Stimulated activated CD4-positive, alpha-beta T cell treated with anti-CD3 and anti-CD28 coated beads, Interleukin-4, amount 100 ng/mL, for 4 hours (primary cell): ENCODE measurements at places on chromosomes 5 and 9.

- DNase-seq, result no peak
Observed at GRCh38 chr5:5675511-5675910, 253.0 kb downstream of the ICE1 start.

DNA sequence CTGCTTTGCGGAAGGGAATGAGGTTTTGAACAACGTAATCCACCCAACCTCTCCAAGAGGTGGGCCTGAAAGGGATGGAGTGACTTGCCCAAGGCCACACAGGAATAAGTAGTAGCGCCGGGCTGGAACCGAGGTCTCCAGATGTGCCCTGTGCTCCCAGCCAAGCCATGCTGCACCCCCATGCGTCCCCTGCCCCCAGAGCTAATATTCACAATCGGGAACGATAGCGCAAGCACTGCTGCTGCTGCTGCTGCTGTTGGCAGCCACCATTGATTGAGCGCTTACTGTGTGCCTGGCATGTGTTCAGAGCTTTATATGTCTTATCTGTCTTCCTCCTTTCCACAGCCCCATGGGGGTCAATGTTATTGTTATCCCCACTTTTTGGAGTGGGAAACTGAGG is 43.9 kb downstream of the AMBP start:
- DNase-seq, result no peak

- no peak for DNase-seq
Observed at GRCh38 chr5:41253109-41253508, 39.8 kb upstream of the C6 start.

DNA sequence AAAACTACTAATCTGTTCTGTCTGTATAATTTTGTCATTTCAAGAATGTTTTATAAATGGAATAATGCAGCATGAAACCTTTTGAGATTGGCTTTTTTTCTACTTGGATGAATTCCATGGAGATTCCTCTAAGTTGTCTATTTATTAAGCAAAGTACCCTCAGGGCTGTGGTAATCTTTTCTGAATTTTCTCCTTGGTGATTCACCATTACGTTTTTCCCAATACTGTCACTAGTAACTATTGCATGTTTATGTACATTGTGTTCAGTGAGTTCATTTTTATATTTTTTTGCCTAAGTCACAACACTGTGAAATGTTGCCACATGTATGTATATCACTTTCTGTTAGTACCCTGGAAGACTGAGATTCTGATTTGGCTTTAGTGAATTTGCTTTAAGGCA is 177.0 kb upstream of the GRIN3A start:
- no peak for DNase-seq

DNA sequence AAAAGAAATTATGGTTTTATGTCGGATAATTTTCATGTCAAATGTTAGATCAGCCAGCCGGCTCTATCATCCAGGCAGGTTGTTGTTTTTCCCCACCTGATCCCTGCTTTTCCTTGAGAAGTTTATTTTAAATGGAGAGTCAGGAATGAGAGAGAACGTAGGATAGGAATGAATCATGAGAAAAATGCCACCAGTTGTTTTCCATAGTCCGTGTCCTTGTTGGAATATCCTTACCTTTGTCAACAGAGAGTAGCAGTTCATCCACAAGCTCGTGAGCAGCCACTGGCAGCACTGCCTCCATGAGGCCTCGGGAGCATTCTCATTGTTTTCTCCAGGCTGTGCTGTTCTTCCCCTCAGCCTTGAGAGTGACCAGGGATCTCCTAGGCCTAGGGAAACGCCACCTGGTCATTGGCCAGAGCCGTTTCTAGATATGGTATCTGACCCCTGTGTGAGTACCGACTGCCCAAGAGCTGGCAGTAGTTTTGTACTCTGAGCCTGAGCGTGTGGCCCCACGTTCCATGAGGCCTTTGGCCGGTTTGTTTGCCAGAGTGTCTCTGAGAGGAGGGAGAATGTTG is 293.3 kb downstream of the FANCC start:
- no peak for DNase-seq

GRCh38 chr5:14720236-14720923 is 55.9 kb downstream of the OTULIN start:
- DNase-seq, result no peak

DNA sequence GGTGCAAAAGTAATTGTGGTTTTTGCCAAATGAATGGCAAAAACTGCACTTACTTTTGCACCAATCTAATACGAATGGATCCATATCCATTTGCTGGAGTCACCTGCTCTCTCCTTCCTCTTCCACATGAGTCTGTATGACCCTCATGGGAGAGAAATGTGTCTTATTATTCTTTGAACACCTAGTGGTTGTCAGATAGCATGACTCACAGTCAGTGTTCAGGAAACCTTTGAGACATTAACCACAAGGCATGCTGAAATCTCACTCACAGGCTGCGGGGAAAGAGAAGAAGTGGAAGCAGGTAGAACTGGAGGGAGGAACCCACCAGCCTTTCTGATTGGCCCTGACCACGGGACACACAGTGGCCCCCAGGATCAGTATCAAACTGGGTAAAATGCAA is 222.8 kb upstream of the KLF4 start:
- DNase-seq, result no peak

GRCh38 chr9:4333231-4333740 is 33.4 kb upstream of the GLIS3 start:
- DNase-seq, result no peak

GRCh38 chr9:98341157-98342097 is 86.0 kb upstream of the TBC1D2 start:
- no peak for DNase-seq

DNA sequence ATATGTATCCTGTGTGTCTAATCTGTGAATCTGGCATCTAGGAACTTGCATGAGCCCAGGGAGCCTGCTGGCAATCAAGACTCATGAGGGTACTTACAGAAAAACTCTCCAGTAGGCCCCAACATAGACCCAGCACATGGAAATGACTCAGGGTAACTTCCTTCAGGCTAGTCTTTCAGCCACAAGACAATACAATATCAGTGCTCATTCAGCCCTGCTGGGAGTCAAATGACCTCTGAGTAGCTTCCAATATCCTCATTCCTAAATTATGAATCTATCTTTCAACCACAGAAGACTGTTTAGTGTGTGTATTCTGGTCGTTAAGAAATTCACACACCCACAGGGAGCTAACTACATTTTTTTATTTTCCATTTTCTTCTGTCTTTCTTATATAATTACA is 1273.0 kb downstream of the EFNA5 start:
- no peak for DNase-seq

- no peak for DNase-seq
Observed at GRCh38 chr9:98380065-98380681, 124.7 kb upstream of the TBC1D2 start.

GRCh38 chr9:73565833-73566465 is 414.3 kb downstream of the ANXA1 start:
- DNase-seq, result no peak

- no peak for DNase-seq
Observed at GRCh38 chr9:97474372-97474925, 27.0 kb upstream of the TMOD1 start.

GRCh38 chr9:124480621-124480981 is 26.6 kb downstream of the NR5A1 start:
- no peak for DNase-seq

GRCh38 chr5:120994112-120994511 is 530.0 kb downstream of the PRR16 start:
- no peak for DNase-seq

- no peak for DNase-seq
Observed at GRCh38 chr9:110672873-110673510, 4.4 kb downstream of the MUSK start.

GRCh38 chr5:118906947-118907346 is 81.4 kb downstream of the DTWD2 start:
- DNase-seq, result no peak

DNA sequence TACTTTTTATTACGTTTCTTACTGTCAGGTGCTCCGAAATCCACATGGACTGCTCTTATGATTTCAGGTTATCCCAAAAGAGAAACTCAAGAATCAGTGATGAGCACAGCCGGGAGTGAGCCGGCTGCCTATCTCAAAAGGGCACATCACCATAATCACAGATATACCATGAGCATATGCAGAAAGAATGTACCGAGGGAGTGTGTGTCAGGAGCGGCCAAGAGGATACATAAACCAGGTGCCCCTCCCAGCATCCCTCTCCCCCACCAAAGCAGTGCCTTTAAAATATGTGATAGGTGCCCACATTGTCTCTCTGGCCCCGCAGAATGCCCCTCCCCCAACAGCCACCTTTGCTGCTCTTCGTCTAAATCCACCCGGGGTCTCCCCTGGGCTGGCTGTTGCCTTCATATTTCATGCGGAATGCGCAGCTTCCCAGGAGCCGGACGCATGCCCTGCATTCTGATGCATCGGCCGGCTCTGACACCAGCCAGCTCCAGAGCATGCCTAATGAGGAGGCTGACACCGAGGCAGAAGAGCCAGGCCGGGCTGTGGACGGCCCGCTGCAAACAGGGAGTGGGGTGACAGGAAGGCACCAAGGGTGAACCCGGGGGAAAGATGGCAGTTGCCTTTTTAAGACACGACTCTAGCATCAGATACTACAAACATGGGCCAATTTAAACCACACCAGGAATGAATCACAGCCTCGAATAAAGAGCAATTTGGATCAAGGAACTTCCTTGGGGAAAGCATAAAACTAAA is 652.3 kb downstream of the BNC2 start:
- DNase-seq, result no peak

- no peak for DNase-seq
Observed at GRCh38 chr5:131615957-131616356, 19.1 kb downstream of the RAPGEF6 start.

GRCh38 chr9:23288545-23288944 is 537.5 kb downstream of the ELAVL2 start:
- no peak for DNase-seq

DNA sequence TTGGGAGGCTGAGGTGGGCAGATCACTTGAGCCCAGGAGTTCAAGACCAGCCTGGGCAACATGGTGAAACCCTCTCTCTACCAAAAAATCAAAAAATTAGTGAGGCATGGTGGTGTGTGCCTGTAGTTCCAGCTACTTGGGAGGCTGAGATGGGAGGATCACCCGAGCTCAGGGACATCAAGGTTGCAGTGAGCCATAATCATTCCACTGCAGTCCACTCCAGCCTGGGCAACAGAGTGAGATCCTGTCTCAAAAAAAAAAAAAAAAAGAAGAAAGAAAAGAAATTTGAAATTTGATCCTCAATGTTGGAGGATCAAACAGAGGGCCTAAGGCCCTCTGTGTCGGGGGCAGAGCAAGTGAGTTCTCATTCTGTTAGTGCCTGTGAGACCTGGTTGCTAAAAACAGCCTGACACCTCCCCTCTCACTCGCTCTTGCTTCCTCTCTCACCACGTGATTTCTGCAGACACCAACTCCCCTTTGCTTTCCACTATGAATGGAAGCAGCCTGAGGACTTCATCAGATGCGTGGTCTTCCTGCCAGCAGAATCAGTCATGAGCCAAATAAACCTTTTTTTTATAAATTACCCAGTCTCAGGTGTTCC is 8.4 kb upstream of the GOLPH3 start:
- DNase-seq, result no peak
